Stimulated activated naive CD4-positive, alpha-beta T cell (primary cell): ENCODE measurements at places on chromosomes 5 and 9.
A peak's percentile ranks its signal among the peaks of the same experiment; 100 is the strongest.

GRCh38 chr5:40681363-40682153 is 1.8 kb downstream of the PTGER4 start:
- peak; percentile 52 for DNase-seq

DNA sequence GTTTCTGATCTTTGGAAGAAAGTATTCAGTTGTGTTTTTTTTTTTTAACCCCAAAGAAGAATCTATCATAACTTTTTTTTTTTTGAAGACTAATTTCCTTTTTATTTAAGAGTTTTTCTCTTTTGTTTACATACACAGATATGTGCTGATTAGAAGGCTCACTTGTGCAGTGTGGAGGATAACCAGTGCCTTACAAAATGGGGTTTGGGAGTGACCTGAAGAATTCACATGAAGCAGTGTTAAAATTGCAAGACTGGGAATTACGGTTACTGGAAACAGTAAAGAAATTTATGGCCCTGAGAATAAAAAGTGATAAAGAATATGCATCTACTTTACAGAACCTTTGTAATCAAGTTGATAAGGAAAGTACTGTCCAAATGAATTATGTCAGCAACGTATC is 50.3 kb downstream of the FER start:
- DNase-seq, result no peak

DNA sequence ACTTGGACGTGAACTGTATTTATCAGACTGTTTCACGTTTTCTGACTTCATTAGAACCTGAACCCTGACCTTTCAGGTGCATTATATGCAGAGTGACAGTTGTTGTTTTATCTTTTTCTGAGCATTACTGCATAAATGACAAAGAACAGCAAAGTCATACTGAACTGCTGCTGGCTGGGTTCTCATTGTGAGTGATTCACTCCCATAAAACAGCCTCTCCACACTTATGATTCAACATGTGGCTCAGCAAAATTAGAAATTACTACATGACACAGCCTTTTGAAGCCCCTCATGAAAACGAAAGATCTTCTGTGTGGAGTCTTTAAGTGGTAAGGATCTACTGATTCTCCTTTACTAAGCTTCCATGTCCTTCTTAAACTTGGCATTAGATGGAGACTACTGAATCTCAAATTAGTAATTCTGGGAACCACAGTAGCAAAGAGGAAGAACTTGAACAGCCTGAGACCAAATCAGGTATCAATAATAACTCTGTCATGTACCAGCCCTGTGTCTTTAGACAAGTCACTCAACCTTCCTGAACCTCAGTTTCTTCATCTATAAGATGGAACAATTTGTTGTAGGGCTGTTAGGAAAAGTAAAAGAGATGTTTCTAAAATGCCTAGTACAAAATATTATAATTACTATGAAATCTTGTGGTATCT is 172.3 kb upstream of the GNA14 start:
- DNase-seq, result no peak

GRCh38 chr9:91603932-91604331 is 180.3 kb upstream of the NFIL3 start:
- DNase-seq, result no peak

- DNase-seq, result no peak
Observed at GRCh38 chr5:86675311-86675710, 57.6 kb downstream of the COX7C start.

GRCh38 chr5:80299601-80300000 is 20.2 kb upstream of the SPZ1 start:
- no peak for DNase-seq

- DNase-seq, result no peak
Observed at GRCh38 chr5:102453716-102454115, 45.1 kb downstream of the SLCO6A1 start.

DNA sequence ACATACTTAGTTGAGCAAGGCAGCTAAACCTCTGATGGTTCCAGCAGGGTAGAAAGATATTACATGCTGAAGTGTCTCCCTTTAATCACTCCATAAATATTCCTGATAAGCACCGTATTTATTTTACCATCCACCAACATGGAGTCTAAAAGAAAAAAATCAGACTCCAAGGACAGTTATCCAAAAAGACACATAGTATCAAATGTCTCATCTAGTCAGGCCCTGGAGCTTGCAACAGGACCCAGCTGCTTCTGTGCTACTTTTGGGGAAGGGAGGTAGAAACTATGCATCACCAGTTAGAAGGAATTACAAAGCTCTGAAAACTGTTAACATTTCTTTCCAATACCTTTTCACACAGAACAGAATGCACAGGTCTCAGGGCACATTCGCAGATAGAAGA is 88.1 kb downstream of the S1PR3 start:
- no peak for DNase-seq

DNA sequence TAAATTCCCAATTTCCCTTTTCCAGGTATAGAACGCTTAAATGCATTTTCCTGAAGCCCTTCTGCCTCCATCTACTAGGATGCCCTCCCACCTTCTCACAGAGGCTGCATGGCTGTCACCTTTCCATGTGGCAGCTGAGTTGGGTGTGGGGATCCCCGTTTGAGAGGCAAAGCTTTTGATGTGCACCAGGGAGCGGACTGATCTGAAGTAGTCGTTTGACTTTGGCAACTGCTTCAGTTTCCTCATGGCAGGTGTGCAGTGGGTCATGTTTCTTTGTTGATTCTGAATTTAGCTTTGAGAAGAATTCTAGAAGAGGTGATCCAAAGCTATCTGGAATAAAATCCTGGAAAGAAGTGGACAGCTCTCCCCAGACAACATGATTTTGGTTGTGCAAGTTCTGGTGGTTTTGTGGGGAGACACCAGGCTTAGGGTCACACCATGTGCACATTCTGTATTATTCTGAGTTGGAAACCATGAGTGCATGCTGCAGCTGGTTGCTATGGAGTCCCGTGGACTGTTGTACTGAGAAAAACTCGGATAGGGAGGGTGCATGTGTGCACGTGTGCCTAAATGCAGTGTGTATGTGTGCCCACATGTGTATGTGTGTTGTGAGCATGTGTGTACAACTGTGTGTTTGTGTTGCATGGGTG is 63.5 kb downstream of the GADD45G start:
- no peak for DNase-seq

DNA sequence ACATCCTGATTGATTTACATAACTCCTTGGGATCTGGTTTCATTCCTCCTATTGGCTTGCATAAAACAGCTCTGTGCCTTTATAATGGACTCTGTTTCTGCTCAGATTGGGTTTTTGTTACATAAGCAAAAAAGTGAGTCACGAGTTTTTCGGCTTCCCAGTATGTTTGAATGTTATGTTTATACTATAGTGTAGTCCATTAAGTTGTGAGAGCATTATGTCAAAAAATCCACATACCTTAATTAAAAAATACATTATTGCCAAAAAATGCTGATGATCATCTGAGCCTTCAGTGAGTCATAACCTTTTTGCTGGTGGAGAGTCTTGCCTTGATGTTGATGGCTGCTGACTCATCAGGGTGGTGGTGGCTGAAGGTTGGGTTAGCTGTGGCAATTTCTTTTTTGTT is 144.6 kb downstream of the CCDC171 start:
- no peak for DNase-seq

DNA sequence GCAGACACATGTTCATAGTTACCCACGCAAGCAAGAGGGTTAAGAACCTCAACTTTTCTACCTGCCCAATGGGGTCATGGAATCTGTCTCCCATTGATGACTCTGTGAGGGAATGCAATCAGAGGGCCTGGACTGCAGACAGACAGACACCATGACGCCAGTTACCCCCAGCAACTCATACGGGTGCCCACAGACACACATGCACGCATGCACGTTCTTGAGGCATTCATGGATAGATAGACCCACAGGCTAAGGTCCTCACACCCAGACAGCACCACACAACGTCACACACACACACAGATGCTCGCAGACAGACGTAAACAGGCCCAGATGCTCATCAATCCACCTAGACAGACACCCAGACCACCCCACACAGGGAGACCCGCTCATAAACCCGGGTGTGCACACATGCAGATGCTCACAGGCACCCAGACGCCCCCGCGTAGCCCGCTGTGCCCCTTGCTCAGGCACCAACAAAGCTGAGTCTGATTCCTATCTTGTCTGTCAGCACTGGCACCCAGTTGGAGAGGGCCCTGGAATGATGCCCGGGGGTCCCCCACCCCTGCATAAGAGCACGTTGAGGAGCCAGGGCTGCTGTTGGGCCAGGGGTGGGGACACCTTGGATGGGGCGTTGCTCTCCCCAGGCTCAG is 23.6 kb downstream of the LHX2 start:
- no peak for DNase-seq

GRCh38 chr9:88691091-88691490 is 156.1 kb downstream of the NXNL2 start:
- no peak for DNase-seq

DNA sequence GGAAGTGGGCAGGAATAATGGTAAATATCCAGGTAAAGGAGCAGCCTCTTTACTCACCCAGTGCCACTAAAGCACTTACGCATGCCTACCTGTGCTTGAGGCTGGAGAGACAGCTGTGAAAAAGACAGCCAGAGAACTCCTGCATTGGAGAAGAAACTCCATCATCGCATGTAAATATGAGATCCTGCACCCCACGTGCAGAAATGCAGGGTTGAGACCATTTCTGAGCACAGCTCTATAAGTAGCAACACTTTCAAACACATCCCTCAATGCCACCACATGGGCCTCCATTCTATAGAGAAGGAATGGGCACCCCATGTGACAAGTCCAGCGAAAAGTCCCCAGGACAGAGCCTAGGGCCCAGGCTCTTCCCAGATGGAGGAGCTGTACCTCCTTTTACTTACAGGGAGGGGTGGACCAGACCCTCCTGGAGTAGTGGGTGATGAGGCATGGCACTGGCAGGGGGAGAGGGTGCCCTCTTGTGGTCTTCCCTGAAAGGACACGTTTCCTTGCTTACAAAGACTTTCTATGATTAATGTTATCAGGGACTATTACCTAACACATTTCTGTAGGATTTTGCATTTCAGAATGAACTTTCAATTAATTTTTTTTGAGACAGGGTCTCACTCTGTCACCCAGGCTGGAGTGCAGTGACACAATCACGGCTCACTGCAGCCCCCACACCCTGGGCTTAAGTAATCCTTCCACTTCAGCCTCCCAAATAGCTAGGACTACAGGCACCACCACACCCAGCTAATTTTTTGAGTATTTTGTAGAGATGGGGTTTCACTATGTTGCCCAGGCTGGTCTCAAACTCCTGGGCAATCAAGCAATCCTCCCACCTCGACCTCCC is 55.3 kb upstream of the IL17B start:
- DNase-seq, result no peak

GRCh38 chr5:149852641-149853330 is 91.8 kb downstream of the PDE6A start:
- no peak for DNase-seq

- no peak for DNase-seq
Observed at GRCh38 chr9:116209414-116210116, 56.0 kb downstream of the PAPPA start.

GRCh38 chr5:178241231-178241663 is 8.6 kb upstream of the PHYKPL start:
- no peak for DNase-seq

GRCh38 chr9:21016701-21017491 is 14.5 kb downstream of the HACD4 start:
- no peak for DNase-seq

DNA sequence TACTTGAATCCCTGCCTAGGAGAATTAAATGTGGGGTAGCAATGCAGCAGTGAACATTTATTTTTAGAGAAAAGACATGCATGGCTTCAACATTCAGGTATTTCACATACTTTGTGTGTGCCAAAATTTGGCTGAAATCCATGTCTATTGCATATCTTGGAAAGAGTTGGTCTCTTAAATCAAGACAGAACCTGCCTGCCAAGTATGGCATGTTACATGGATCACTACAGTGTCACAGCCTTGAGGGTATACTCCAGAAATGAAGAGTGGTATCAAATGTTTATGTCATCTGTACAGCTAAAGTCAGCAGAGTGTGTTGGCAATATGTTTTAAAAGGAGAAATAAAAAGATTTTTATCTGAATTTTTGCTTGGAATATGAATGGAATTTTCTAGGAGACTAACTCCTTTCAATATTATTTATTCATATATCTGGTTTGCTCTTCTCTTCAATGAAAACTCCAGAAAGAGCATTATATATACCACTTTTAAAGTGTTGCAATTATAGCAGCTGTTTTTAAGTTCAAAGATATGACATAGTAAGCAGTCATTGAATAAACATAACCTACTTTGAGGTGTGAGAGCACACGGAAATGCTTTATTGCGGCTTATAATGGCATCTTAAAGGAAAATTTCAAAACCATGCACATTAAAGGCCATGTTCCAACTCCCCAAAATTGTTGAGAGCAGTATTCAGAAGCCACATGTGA is 95.4 kb upstream of the MINAR2 start:
- DNase-seq, result no peak

GRCh38 chr5:123104607-123105006 is 15.6 kb downstream of the PRDM6 start:
- no peak for DNase-seq

DNA sequence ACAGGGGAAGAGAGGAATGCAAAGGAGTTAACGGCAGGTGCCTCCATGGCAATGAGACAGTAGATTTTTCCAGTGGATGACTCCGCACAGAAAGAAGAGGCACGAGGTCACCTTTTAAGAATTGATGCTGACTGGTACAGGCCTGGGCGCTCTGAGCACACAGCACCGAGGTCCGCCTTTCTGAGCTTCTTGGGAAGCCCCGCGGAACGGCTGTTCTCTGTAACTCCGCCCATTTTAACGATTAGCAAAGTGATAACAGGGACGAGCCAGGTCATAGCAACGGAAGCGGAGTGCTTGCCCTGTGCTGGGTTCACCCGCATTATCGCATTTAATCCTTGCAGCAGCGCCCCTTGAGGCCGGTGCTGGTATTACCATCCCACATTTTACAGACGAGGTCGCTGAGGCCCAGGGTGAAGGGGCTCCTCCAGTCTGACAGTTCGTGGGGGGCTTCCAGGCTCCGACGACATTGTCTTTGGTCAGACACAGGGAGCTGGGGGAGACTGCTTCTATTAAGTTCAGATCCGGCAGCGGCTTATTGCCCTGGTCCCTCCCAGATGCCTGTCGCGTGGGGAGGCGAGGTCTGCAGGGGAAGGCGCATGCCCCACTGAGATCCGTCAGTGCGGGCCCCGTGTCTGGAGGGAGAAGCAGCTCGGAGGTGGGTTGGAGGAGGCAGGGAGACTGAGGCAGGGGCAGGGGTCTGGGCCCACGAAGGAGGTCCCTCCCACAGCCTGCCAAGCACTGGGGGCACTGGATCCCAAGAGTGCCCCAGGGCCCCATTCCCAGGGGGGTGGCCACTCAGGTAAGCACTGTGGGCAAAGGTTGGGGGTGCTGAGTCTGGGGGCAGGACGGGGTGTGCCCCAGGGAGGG is 22.3 kb upstream of the HMCN2 start:
- DNase-seq, result peak; percentile 63

- no peak for DNase-seq
Observed at GRCh38 chr5:1270933-1271914, 23.6 kb downstream of the TERT start.

- DNase-seq, result no peak
Observed at GRCh38 chr5:117436846-117437245, 862.2 kb upstream of the SEMA6A start.

GRCh38 chr5:137738947-137739346 is 3.1 kb upstream of the KLHL3 start:
- DNase-seq, result no peak
